ENCODE measurements at places on chromosomes 16 and 17. TPM values are rescaled to one million over a fixed set of nuclear protein-coding genes. Genes with fewer than 3 reads are reported as not detected.

The TNS4 gene
- not detected for total RNA-seq

The AHSP gene
- not detected for total RNA-seq

The HP gene
- not detected for total RNA-seq

The HBQ1 gene
- not detected for total RNA-seq

The COX10 gene
- 23.9 TPM for total RNA-seq

The LDHD gene
- 2.5 TPM for total RNA-seq

The SLC35G6 gene
- total RNA-seq, result not detected

The TMC6 gene
- 7.2 TPM for total RNA-seq

The HIRIP3 gene
- total RNA-seq, result 22.0 TPM

The TEKT1 gene
- total RNA-seq, result not detected

The CCL17 gene
- total RNA-seq, result not detected
